ENCODE measurements at places on chromosomes 4 and X.

- DNase-seq: no peak
Observed at GRCh38 chrX:109785053-109785452, 52.0 kb upstream of the ACSL4 start.

DNA sequence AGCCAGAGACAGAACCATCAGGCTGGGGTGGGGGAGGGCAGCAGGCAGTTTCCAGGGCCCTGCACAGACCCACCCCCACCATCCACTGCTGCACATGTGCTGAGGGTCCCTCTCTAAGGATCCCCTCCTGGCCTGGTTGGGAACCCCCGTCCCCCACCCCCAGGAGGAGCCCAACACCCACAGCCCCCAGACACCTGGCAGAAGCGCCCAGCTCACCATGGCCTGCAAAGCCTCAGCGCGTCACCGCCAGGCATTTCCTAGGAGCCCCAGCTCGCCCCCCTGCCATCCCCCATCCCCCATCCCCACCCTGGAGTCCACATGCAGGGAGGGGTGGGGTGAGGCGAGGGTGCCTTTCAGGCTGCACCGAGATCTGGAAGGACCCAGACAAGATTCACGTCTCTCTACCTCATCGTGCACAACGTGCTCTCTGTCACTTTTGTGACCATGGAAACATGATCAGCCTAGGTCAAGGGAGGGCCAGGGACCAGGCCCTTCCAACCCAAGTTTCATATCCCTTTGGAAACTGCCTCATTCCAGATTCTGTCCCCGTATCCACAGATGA lies 9.3 kb downstream of the MXD4 start:
- no peak for DNase-seq

DNA sequence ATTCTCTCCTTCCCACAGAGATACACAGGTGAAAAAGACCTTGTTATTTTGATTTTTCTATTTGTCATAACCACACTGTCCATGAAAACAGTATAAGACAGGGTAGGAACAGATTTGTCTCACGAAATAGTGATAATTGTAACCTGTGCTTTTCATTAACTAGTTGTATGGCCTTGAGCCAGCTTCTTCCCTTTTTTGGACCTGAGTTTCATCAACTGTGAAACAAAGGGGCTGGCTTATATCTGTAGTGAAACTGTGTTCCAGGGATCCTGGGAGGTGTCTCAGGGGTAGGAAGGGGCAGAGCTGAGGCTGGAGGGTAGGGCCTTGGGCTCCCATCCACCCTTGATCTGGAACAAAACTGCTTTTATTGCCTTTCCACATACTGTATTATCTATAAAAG lies 50.9 kb downstream of the MED28 start:
- no peak for DNase-seq

DNA sequence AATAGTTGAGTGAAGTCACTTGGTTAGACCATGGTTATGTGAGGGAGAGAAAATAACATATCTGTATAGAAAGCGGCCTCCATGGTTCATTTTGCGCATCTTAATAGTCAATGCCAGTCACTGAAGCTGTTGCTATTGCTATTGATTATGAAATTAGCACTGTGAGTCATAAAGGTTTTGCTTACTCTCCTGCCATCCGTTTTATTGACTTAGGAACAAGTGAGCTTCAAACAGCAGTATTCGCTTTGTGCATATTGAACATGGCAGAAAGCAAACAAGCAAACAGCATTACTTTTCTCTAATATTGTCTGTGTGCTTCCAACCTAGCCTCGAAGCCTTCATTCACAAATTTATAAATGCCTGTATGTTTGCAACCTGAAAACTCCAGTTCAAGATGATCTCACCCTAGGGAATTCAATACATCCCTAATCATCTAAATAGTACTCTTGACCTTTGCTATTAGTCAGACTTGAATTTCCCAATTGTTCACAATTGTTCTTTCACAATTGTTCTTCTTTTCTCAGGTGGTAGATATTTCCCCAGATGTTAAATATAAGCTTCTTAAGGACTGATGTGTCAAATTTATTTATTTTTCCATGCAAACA lies 55.9 kb upstream of the GABRA2 start:
- DNase-seq: no peak

DNA sequence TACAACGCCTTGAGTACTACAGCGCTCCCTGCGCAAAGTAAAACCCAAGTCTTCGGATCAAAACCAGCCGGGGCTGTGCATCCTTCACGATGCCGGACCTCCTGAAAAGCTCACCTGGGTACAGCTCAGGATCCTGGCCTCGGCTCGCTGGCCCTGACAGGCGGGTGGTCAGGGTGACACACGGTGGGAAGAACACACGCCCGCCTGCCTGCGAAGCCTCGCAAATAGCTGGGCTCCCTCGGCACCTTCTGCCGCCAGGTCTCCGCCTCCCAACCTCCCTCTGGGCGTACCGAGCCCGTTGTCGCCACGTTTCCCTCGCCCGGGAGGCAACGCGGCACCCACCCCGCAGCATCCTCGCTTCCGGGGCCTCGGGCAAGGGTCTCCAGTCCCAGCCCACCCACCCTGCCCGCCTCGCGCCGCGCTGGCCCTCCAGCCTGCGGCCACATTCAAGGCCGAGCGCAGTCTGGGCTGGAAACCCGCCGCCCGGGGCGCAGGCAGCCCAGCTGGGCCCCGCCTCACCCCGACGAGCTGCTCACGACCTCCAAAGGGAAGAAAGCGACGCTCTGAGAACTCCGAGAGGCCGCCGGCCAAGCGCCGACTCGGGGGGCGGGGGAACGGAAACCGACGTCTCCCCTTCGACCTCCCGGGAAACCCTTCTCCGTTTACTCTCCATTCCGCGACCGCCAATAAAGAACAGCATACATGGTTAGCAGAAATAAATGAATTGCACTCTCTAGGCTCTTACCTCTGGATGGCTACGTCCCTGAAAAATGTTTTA lies 511 bp downstream of the PPM1K start:
- DNase-seq: peak; percentile 41

DNA sequence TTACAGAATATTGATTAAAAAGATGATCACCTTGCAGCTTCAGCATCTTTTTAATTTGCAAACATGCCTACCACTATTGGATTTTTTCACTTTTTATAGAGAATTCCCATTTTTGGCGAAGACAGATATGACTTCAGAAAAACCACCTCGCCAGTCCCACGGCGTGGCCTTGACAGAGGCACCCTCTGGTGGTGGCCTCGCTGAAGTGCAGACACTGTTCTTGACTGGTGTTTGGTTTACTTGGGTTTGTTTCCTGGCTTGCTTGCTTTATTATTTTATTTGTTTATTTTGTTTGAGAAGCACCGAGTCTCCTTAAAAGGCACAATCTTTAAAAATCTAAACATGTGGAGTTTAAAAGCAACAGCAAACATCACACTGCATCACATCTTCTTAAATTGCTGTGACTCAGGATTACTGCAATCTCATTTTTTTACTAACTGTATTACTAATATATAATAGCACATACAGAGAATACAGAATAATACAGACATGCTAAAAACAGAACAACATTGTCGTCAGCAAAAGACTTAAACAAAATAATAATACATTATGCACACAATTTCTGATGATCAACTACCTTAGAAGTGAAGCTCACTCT lies 13.1 kb upstream of the AMTN start:
- no peak for DNase-seq

DNA sequence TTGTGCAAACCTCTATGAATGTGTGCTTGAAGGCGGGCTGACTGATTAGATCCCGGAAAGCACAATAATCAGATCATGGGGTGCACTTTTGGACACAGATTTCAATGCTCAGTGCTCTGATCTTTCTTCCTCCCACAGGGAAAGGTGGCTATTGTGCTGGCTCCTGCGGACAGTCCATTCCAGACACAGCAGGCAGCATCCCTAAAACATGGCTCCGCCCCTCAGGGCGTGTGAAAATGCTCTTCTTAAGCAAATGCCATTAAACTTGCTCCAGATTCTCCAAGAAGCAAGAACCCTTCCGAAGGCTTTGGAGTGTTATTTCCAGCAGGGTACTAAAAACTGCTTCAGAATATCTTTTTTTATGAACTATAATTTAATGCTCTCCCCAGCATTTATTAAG lies 100.0 kb downstream of the SLC2A9 start:
- DNase-seq: no peak

Measured in astrocyte (in vitro differentiated cells and primary cell).